ENCODE measurements at places on chromosomes 5 and 9. TPM values are rescaled to one million over a fixed set of nuclear protein-coding genes. Genes with fewer than 3 reads are reported as not detected.

- no peak for DNase-seq
Observed at GRCh38 chr5:76710991-76711390, 4.9 kb upstream of the F2R start.

GRCh38 chr9:445033-445432 lies 230.4 kb downstream of the DOCK8 start:
- DNase-seq, result no peak

DNA sequence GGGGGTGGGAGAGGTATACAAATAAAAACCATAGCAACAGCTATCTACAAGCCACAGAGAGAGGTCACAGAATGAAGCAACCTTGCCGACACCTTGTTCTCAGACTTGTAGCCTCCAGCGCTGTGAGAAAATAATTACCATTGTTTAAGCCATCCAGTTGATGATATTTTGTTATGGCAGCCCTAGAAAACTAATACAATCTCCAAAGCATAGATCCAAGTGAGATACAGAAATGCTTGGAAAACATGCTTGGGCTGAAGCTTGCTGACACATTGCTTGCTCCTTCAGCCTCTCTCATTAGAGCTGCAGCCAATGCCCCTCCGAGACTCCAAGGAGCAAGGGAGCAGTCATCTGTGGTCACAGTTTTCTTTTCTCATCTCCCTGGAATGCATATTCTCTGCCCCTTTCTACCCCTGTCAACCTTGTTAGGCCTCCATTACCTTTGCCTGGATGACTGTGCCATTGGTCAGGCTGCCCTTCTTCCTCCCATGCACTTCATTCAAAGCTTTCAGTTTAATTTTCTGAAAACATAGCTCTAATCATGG lies 401.4 kb upstream of the KLF4 start:
- no peak for DNase-seq

DNA sequence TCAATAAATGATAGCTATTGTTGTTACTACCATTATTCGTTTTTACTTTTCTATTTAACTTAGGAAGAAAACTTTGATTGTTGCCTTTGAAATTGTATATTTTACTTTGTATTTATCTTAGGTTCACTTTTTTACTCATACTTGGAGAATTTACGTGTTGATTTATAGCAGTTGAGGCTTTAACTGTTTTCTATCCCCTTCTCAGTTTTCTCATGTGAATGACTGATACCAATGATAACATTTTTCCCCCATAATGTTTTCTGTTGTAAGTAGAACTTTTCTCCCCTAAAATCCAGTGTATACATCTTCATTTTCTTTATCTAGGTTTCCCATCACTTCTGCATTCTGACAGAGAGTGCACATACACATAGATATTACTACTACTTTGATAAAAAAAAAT lies 54.4 kb downstream of the FSD1L start:
- no peak for DNase-seq

Gene SAPCD2
- total RNA-seq, result 12.4 TPM

Gene ZFP37
- total RNA-seq, result 0.53 TPM

Gene CYSTM1
- total RNA-seq, result 60.2 TPM
